Pancreas (tissue), 10 donors: ENCODE measurements at places on chromosomes 3 and 15. TPM values are rescaled to one million over a fixed set of nuclear protein-coding genes. Genes with fewer than 3 reads are reported as not detected.

Gene FBXL2
- polyA plus RNA-seq = 2.5 TPM

Gene ACSBG1
- 0.12 TPM for polyA plus RNA-seq

Gene PROS1
- 1.6 TPM for polyA plus RNA-seq

Gene SLC28A1
- 0.02 TPM for polyA plus RNA-seq

Gene GASK1A
- 1.5 TPM for polyA plus RNA-seq

Gene KBTBD12
- polyA plus RNA-seq = 3.7 TPM

Gene DISP2
- polyA plus RNA-seq = 4.1 TPM

Gene HES1
- polyA plus RNA-seq = 22.3 TPM

Gene CYP11A1
- polyA plus RNA-seq = 0.11 TPM

Gene CPN2
- polyA plus RNA-seq = not detected

Gene SUSD5
- 0.11 TPM for polyA plus RNA-seq

Gene DPPA2
- not detected for polyA plus RNA-seq

Gene DNAH1
- polyA plus RNA-seq = 11.4 TPM

Gene GPR156
- 0.08 TPM for polyA plus RNA-seq

- DNase-seq = peak; percentile 79
These were observed 129.3 kb downstream of the EEFSEC start for GRCh38 chr3:128282380-128283196.

- DNase-seq = no peak
These were observed 52.7 kb downstream of the CLDN18 start for GRCh38 chr3:138062626-138063025.

GRCh38 chr3:98735761-98736269, 27.3 kb upstream of the ST3GAL6 start:
- DNase-seq = no peak

- no peak for DNase-seq
These were observed 592 bp downstream of the PGPEP1L start for GRCh38 chr15:99006904-99007495.

DNA sequence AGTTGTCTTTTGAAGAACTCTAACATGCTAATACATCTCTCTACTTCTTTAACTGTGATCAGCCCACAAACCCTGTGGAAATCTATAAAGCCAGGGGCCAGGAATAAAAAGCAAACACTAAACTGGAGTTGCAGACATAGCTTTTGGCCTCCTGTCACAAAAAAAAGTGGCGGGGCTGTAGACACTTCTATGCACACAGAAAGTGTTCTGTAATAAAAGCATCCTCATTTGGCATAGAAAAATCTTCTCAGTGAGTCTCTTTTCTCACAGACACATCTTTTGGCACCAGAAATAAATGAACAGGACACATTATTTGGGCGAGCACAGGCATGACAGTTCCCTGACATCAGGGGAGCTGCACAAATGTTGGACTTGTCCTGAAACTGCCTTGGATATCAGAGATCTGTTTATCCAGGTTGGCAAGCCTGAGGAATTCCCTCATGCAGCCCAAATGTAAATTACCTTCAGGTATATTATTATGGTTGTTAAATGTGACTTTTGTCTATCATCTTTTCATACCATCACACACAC, 355.4 kb downstream of the FGF12 start:
- no peak for DNase-seq

GRCh38 chr3:148612278-148612677, 85.4 kb upstream of the AGTR1 start:
- no peak for DNase-seq

- no peak for DNase-seq
These were observed 228.7 kb downstream of the WDR72 start for GRCh38 chr15:53530761-53531160.

DNA sequence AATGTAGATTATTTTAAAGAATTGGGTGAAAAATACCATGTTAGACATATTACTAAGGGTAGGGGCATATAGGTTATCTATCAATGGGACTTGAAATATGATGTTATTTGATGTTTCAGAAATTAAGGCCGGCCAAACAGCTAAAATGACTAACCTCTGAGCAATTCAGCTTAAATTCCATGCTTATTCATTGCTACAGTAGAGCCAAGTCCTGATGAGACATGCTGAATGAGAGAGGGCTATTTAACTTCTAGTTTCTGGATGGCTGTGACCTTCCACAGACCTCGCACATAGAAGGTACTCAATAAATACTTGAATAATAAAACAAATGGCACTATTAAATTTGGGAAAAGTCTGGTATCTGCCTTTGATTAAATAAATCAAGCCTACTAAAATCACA, 175.6 kb upstream of the WNT5A start:
- DNase-seq = no peak

- DNase-seq = no peak
These were observed 613.4 kb upstream of the CFAP20DC start for GRCh38 chr3:59663076-59663850.

DNA sequence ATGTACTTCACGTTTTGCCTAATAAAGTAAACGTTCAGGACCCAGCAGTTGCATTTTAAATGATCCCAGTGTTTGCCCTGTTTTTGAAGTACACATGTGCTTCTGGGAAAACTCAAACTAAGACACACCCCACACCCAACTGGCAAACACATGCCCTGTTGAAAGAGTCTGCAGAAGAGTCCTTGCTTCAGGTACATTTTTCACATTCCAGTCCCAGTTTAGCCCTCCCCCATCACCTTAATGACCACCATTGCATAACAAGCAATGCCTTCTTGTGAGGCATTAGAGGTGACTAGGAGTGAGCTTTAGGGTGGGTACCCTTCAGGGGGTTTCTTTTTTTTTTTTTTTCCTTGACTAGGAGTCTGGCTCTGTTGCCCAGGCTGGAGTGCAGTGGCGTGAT, 322.3 kb downstream of the CNTN4 start:
- DNase-seq = no peak

DNA sequence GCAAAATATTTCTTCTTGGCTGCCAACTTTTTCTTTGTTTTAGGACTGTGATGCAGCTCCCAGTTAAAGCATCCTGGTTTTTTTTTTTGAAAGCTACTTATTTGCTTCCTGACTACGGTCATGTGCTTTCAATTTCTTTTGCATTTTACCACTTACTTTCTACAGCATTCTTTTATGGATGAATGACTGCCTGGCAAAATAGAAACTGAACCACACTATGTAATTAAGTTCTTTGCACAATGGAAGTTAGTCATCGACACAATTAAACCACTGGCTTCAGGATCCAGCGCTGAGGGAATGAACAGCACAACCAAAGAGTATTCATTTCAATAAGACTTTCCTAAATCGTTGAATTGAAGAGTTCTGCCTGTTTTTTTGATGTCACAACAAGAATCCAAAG, 82.2 kb upstream of the EPHA3 start:
- no peak for DNase-seq

DNA sequence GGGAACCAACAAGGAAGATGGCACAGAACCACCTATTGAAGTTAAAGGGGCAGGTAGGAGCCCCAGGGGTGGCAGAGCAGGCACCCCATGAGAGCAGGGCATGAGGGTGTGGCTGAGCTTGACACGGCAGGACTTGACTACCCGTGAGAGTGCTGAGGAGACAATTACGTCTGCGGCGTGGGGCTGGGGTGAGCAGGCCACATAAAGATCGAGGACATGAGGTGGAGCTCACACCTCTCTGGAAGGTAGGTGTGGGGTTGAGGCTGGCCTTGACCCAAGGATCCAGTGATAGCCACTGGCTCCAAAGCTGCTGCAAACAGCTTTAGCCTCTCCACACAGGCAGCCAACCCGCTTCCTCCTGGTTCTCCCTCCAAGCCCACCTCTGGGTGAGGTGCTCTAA, 64.5 kb downstream of the PCSK6 start:
- DNase-seq = no peak

GRCh38 chr3:194306771-194307640, 44.1 kb downstream of the CPN2 start:
- DNase-seq = no peak

DNA sequence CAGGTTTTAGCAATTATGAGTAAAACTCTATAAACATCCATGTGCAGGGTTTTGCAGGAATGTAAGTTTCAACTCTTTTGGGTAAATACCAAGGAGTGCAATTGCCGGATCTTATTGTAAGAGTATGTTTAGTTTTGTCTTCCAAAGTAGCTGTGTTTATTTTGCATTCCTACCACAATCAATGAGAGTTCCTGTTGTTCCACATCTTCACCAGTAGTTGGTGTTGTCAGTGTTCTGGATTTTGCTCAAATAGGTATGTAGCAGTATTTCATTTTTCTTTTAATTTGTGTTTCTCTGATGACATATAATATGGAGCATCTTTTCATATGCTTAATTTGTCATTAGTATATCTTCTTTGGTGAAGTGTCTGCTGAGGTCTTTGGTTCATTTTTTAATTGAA, 185.1 kb upstream of the GALNT15 start:
- no peak for DNase-seq

DNA sequence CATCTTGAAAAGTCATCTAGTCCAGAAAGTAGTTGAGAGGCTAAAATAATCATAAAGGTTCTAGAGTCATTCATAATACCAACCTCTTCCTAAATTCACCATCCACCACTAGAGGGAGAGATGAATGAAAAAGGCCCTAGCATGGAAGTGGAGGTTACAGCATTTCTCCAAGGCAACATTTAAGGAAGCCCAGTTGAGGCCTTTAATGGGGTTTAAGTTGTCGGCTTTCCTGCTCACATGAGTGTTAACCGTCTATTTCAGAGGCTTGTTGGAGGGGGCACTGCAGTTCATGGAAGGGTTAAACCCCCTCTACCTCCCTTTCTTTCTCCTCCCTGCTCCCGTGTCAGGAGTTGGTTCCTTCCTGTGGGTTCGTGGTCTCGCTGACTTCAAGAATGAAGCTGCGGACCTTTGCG, 3.8 kb upstream of the SLCO3A1 start:
- no peak for DNase-seq

GRCh38 chr3:2540115-2540514, 441.4 kb downstream of the CNTN4 start:
- no peak for DNase-seq

GRCh38 chr15:39720621-39721611, 61.7 kb downstream of the FSIP1 start:
- no peak for DNase-seq

DNA sequence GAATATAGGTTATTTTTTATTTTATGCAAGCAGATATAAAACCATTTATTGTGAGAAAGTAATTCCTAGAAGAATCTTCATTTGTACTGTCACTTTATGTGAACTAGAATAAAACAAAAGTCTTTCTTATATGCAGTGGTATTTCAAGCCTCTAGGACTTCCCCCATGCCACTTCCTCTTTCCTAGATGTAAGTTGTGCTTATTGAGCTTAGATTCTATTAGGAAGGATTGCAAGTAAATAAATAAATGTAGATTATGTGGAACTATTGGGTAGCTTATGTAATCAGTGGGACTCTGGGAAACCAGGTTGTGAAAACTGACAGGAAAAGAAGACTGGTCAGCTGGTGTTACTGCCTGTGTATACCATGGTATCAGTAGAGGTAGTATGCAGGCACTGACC, 169.7 kb downstream of the RSRC1 start:
- DNase-seq = no peak

DNA sequence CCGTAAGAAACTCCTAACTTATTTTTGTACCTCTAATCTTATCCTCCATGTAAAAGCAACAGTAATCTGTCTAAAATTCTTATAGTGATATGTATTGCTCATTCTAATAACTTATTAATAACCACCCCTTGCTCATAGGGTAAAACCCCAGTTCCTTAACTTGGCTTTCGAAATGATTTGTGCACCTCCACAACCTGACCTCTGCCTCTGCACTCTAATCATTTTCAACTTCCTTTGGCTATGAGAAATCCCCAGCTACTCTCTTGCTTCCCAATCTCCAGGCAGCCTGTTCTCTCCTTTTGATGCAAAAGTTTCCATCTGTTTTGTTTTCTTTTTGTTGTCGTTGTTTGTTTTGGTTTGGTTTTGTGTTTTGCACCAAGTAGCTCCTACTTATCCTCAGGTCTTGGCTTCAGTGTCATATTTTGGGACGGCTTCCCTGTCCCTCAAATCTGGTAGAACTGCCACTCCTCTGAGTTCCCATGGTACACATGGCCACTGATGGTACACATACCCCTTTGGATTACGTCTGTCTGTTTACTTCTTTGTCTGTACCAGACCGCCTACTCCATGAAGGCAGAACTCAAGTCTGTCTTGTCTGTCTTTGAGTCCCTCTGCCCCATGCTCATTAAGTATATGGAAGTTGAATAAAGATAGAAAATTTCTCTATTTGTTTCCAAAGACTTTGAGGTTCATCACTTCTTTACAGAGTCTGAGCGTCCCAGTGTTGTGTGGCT, 105.6 kb upstream of the TGFBR2 start:
- no peak for DNase-seq

DNA sequence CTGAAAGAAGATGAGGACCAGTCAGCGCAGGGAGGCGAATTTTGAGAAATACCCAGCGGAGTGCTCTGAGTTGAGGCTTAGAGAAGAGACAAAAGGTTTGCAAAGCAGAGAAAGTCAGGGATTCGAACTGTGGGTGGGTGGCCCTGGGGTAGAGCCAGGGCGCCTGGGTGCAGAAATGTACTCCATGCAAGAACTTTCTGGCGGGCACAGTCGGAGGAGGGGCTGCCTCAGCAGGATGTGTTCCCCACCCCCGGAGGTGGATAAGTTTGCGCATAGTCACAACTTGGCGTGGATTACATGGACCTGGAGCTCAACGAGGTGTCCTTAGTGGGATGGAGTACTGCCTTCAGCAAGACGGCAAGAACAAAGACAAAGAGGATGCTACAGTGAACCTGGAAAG, 117.3 kb upstream of the ALDH1A3 start:
- DNase-seq = no peak

- DNase-seq = no peak
These were observed 3.3 kb upstream of the HES1 start for GRCh38 chr3:194132465-194133286.

DNA sequence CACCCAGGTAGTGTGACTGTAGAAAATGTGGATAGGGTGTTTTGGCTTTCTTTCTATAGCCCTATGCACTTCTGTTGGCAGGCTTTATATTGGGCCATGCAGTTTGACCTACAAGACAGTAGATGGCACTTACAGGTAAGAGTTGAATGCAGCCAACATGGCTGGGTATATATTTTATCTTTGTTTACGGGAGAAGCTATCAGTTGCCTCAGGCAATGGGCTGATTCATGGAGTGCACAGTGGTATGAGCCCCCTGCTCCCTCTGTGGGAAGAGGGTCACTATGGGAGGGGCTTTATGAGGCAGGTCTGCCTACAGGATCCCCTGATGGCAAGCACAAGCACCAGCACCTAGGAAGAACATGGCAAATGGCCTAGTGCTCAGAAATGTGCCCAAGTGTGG, 301.2 kb upstream of the CDIN1 start:
- DNase-seq = no peak

DNA sequence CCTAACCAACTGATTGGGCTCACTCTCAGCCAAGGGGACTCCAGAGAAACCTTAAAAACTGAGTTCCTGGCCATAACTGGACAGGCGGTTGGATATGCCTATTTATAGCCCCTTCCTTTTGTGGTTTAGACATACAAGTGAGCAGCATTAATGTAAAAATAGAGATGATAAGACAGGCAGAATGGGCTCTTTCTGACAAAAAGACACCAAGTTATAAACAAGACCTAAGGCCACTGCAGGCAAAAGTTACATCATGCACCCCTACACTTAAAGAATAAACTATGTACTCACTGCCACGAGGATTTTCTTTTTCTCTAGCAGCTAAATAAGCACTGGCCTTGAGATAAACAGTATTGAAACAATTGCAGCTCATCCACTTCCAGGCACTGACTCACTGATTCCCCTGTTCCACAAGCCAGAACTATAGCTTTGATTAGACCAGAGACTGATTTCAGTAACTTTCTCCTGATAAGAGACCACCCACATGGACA, 30.1 kb downstream of the SUCNR1 start:
- no peak for DNase-seq

GRCh38 chr3:7254251-7254650, 393.3 kb downstream of the GRM7 start:
- no peak for DNase-seq

GRCh38 chr15:97761110-97761509, 199.4 kb upstream of the ARRDC4 start:
- no peak for DNase-seq

GRCh38 chr3:54243056-54243931, 120.9 kb downstream of the CACNA2D3 start:
- DNase-seq = no peak
